ENCODE measurements at places on chromosomes 6 and 20. TPM values are rescaled to one million over a fixed set of nuclear protein-coding genes. Genes with fewer than 3 reads are reported as not detected.
A peak's percentile ranks its signal among the peaks of the same experiment; 100 is the strongest.

GRCh38 chr6:151005896-151006632 lies 140.6 kb downstream of the MTHFD1L start:
- no peak for DNase-seq

GRCh38 chr6:144156338-144156737 lies 6.0 kb downstream of the STX11 start:
- no peak for DNase-seq

GRCh38 chr6:79431537-79431933 lies 105.7 kb downstream of the LCA5 start:
- DNase-seq, result no peak

DNA sequence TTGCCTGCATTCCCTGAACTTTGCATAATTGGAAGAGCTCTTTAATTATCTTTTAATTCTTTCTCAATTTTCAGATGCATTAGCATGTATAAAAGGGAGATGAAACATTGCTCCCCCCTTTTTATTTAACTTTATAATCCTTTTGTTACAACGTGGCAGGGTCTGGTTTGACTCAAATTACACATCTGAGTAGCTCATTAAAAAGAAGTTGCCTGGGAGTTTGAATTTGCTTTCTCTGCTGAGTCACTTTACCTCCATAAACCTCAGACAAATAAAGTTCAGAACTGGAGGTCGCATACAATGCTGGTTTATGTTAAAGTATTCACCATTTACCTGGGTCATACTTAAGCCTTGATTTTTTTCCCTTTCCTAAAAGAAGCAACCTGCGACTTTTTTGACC lies 495.2 kb downstream of the PREX1 start:
- no peak for DNase-seq

DNA sequence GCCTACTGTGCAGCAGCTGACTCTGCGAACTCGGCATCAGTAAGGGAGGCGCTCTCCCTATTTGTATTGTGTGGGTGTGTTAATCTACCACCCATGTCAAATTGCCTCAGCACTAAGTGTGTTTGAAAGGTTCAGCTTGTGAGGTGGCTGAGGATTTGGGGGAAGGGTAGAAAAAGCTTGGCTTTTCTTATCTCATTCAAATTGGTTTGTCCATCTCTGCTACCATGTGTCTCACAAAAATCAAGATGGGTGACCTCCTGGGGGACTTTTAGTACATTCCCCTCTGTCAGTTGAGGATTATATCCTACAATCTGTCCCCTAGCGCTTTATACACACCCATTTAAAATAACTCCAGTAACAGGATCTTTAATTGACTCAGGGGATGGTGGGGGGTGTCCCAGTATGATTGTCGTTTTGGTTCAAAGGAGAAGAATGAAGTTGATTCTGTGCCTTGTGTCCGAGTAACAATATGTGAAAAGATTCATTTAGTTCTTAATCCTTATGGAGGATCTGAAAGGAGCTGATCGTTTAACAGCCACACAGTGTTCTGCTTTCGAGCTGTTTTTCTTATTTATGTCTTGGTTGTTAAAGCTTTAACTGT lies 609.6 kb downstream of the PKHD1 start:
- no peak for DNase-seq

GRCh38 chr6:83536034-83536646 lies 23.8 kb downstream of the PRSS35 start:
- no peak for DNase-seq

- DNase-seq, result no peak
These were observed 55.4 kb downstream of the CHMP4B start for GRCh38 chr20:33866398-33867100.

DNA sequence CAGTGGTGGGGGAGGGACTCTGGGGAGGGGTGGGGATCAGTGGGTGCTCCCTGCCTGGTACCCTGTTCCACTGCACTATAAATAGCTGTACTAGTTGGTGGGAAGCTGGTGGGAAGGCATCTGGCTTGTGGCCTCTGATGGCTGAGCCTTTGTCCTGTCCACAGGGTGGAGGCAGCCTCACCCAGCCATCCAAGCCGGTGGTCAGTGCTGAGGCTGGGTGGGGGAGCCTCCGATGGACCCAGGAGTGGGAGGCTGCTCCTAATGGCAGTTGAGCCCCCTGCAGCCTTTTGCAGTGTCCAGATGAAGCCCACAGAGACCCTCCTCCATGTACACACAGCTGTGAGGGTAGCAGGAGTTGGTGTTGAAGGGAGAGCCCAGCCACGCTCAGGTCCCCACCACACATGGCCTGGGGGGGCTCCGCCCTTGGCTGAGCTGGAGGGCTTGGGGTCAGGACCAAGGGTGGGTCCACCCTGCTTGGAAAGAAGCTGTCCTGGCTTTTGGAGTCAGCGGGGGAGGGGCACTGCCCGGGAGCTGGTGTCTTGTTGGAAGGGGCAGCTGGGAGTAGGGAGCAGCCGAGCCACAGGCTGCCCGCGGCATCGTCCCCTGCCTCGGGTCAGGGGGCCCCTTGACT lies 2.5 kb downstream of the PPDPF start:
- no peak for DNase-seq

DNA sequence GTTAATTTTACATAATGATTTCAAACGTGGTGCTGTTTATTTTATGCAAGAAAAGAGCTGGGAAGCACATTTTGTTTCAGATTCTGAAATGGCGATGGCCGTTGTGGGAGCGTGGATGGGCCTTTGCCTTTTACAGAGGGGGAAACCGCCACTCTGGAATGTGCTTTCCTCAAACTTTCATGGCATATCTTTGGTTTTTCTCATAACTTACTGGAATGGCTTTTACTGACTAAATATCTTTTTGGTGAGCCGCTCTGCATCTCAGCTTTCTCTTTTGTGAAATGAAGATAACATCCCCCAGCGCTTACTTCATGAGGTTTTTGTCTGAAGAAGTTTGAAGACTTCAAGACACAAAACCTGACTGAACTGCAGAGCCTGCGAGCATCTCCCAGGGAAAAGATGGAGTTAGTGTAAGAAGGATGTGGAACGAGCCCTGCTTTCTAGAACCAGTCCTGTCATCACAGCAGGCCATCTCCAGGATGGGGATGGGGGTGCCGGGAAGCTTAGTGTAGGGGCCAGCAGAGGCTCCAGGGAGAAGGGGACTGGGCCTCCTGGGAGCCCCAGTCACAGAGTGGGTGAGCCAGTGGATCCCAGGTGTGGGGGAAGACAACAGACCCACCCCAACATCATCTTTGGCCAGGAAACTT lies 61.8 kb upstream of the TIAM2 start:
- no peak for DNase-seq

DNA sequence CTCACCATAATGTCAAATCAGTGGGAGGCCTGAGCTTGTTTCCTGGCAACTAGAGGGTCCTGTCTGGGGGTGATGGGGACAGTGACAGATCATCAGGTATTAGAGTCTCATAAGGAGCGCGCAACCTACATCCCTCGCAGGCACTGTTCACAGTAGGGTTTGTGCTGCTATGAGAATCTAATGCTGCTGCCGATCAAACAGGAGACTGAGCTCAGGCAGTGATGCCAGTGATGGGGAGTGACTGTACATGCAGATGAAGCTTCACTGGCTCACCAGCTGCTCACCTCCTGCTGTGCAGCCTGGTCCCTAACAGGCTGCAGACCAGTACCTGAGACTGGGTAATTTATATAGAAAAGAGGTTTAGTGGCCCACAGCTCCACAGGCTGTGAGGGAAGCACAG lies 147.3 kb downstream of the TTLL2 start:
- no peak for DNase-seq

GRCh38 chr20:3716195-3716834 lies 3.9 kb upstream of the SIGLEC1 start:
- no peak for DNase-seq

DNA sequence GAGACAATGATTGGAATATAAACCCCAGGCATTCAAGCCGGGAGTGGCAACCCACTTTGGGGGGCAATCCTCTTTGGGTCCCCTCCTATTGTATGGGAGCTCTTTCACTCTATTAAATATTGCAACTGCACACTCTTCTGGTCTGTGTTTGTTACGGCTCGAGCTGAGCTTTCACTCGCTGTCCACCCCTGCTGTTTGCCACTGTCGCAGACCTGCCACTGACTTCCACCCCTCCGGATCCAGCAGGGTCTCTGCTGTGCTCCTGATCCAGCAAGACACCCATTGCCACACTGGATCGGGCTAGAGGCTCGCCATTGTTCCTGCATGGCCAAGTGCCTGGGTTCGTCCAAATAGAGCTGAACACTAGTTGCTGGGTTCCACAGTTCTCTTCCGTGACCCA lies 222.8 kb upstream of the MANEA start:
- DNase-seq, result no peak

- no peak for DNase-seq
These were observed 143.8 kb downstream of the BTBD3 start for GRCh38 chr20:12061466-12061865.

DNA sequence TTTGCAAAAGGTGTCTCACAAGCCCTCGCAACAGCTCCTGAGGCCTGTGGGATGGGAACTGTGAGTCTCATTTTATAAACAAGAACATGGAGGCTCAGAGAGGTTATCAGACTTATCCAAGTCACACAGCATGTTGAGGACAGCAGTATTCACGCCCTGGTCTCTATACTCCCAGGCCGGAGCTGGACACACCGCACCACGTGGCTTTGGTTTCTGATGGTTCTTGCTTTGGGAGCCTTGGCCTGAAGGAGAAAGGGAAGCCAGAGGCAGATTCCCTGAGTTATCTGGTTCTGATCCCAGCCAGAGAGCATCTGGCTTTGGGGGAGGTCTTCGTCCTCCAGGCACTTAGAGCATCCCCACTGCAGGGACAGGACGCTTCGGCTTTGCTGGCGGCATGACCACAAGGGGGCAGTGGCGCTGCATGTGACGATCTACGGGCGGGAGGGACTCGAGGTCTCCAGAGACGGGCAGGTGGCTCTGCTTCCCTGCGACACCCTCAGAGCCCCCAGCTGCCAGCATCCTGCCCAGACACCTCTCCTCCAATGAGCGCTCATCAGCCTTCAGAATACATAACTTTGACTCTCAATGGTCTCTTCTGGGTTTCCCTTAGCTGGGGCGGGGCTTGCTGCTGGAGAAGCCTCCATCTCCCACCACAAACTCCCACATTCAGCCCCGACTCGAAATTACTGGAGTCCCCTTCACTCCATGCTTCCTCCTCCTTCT lies 51.4 kb upstream of the SAYSD1 start:
- DNase-seq, result peak; percentile 33

- DNase-seq, result no peak
These were observed 149.7 kb downstream of the MTHFD1L start for GRCh38 chr6:151015101-151015700.

DNA sequence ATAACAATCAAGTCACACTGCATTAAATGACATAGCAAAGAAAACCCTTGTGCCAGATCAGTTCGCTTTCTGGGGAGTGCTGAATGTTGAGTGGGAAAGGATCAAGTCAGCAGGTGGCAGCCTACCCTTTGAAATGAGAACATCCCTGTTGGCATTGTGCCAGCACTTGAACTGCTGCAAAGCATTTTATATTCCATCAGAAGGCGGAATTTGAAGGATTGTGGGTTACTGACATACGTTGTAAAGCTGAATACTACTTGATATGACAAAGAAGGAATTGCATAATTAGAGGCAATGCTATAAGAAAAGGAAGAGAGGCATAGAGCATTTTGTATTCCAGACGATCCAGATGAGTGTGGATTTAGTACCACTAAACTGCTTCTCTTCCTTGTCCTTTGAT lies 26.5 kb downstream of the BCKDHB start:
- peak; percentile 6 for DNase-seq

DNA sequence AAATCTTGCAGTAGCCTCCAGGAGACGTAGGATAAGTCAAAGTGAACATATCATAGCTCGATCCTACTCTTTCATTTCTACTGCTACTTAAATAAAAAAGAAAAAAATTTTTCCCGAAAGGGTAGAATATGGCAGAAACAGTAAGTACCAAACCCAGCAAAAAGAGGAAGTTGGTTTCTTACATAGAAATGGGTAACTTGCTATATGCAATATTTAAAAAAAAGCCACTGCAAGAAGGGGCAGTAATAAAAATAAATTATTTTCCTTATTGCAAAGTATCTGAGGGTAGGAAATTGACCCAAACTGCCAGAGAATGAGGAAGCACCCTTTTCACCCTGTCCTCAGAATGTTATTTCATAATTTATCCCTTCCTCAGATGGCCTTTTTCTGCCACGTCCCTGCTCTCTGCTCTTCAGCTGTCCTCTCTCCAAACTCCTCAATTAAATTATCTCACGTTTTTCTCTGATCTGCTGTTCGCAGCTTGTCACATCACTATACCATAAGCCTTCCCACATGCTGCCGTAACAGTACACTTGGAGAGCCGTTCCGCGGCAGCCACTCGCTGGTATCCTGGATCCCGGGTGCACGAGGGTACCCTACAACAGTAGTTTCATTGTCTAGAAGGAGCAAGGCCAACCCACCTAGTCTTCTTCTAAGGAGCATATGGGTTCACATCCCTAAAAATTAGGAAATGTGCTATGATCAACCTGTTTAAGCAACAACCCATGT lies 149.6 kb downstream of the BACH2 start:
- no peak for DNase-seq

- no peak for DNase-seq
These were observed 75.2 kb upstream of the GLP1R start for GRCh38 chr6:38973178-38974057.

DNA sequence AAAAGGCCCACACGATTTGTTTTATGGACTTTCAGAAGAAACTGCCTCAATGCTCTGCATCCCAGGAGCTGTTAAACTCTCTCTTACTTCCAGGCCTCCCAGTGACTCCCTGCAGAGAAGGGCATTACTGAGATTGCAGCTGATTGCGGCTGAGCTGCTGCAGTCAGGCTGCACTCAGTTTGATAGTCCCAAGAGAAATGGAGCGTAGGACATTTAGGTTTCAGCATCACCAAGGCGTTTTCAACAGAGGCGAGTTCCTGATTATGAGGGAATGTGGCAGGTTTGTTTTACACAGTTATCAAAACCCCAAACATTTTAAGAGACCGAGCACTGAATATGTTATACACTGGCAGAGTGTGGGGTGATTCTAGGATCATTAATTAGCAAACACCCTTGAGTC lies 145.6 kb downstream of the TBX18 start:
- DNase-seq, result no peak

- no peak for DNase-seq
These were observed 363.1 kb upstream of the PTCHD4 start for GRCh38 chr6:48474136-48474535.

- DNase-seq, result no peak
These were observed 116.6 kb upstream of the MAFB start for GRCh38 chr20:40805592-40805991.

- no peak for DNase-seq
These were observed 15.9 kb downstream of the GLO1 start for GRCh38 chr6:38687043-38687353.

- DNase-seq, result no peak
These were observed 159.3 kb upstream of the JARID2 start for GRCh38 chr6:15086348-15087158.

GRCh38 chr20:53901064-53901463 lies 169.3 kb downstream of the BCAS1 start:
- no peak for DNase-seq

Gene ANKRD6
- 33.8 TPM for total RNA-seq

Gene PPP1R18
- 34.5 TPM for total RNA-seq

Gene RHAG
- not detected for total RNA-seq

Gene GTSF1L
- total RNA-seq, result not detected

Gene ELOVL2
- 52.7 TPM for total RNA-seq

Gene NHLRC1
- total RNA-seq, result 2.8 TPM

Gene OR12D3
- not detected for total RNA-seq

Gene PNLDC1
- not detected for total RNA-seq

Gene FAM83C
- total RNA-seq, result not detected

Data from occipital lobe (tissue), 3 donors.